Hematopoietic multipotent progenitor cell treated with erythropoietin and hydrocortisone succinate and interleukin-3 and kit ligand, for 17 days (in vitro differentiated cells): ENCODE measurements at places on chromosomes 16 and 17.

DNA sequence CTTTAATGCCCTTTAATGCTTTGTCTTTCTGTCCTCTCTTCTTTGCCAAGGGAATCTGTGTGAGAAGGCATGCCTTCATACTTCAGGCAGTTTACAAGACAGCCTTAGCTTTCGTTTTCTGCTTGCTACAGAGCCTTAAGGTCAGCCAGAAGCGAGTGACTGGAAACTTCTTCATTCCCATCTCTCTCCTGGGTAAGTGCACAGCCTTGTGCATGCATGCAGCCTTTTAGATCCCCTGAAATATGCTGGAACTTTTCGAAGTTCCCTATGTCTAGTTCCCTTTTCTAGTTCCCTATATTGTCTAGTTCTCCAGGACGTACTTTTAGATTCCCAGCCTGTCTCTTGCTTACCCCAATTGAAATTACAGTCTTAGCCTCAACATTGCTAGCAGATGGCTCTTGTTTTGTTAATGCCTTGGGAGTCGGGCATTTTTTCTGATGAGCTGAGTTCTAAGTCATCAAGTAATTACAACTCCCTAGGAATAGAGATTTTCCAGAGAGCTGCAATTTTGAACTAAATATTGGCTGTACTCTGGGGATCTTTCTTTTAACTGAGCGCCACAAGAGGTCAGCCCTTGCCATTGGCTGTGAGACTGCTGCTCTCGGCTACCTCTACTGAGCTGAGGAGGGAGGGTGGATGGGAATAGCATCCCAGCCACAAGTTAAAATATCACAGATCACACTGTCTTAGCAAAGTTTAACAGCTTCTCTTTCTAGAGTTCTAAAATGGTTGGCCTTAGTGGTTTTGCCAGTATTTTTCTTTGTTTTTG is 22.7 kb upstream of the PPM1D start:
- peak; percentile 36 for DNase-seq

DNA sequence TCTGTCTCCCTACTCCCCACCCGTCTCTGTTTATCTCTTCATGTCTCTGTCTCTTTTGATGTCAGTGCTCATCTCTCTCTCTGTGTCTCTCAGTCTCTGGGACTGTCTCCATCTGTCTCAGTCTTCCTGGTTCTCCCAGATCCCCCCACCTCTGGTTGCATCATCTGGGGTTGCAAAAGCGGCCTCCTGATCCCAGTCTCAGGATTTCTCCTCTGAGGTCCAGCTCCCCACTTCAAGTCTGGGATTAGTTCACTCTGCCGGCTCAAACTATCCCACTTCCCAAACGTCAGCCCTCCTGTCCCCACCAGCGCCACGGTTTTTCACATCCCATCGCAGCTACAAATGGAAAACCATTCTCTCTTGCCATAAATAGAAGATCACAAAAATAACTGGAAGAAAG is 9.0 kb downstream of the TEKT5 start:
- DNase-seq, result no peak

DNA sequence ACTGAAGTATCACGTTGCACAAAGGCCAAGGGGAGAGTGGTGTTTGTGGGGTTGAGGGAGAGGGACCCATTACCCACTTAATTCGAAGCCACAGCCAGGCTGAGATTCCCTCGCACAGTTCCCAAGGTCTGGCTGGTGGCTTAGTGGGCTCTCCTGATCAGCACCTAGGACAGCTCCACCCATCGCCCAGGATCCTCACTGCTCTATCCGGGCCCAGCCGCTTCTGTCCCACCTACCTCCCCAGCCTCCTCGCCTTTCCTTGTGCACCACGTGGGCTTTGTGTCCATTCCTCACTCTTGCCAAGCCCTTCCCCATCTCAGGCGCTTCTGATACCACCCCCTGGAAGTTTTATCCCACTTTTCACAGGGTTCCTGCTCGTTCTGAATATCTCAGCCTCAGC is 163.5 kb downstream of the CCT6B start:
- no peak for DNase-seq

- no peak for DNase-seq
Measured at GRCh38 chr17:67090341-67090740, 46.0 kb downstream of the CACNG1 start.

DNA sequence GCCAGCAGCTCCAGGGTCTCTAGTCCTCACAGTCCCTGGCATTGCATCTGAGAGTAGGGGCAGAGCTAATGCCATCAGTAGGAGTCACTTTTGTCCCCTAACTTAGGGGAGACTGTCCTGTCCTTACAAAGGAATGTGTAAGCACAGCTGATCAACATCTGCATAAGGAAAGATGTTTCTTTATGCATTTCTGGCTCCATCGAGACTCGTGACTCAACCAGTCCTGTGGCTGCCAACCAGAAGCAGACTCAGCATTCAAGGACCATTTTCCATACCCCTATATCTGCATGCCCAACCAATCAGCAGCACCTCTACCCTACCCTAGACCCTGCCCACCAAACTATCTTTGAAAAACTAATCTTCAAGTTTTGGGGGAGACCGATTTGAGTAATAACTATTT is 8.2 kb upstream of the MPP2 start:
- no peak for DNase-seq
